ENCODE measurements at places on chromosomes 3 and 15. TPM values are rescaled to one million over a fixed set of nuclear protein-coding genes. Genes with fewer than 3 reads are reported as not detected.

GRCh38 chr3:58737644-58738043 lies 71.1 kb upstream of the FAM3D start:
- DNase-seq, result no peak

DNA sequence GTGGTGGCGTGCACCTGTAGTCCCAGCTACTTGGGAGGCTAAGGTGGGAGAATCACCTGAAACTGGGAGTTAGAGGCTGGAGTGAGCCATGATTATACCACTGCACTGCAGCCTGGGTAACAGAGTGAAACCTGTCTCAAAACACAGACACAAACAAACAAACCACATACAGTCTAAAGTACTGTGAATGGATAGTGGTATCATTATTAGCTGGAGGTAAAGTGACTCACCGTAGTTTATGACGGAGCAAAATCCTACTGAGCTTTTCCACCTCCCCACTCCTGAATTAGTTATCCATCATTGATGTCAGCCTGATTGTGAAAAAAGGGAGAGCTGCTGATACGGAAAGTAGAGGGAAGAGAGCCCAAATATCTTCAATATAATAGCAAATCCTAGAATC lies 3.2 kb upstream of the CNOT10 start:
- DNase-seq, result no peak

- no peak for DNase-seq
These were observed 5.9 kb downstream of the ATOSA start for GRCh38 chr15:52673312-52673711.

- no peak for DNase-seq
These were observed 112.2 kb upstream of the SLC4A7 start for GRCh38 chr3:27596334-27596841.

DNA sequence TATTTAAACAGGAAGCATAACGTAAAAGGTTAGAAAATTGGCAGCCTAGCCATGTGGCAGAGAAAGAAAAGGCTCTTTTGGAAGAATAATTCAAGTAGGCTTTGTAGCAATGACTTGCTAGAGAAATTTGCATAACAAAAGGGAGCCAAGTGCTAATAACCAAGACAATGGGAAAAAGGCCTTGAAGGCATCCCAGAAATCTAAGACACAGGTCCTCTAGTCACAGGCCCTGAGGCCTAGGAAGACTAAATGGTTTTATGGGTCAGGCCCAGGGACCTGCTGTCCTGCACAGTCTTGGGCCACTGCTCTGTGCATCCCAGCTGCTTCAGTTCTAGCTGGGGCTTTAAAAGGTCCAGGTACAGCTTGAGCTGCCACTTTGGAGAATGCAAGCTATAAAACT lies 78.5 kb downstream of the FGF7 start:
- DNase-seq, result no peak

GRCh38 chr15:88907111-88907510 lies 6.1 kb downstream of the MFGE8 start:
- DNase-seq, result no peak

- no peak for DNase-seq
These were observed 580 bp upstream of the RUBCN start for GRCh38 chr3:197737319-197737649.

DNA sequence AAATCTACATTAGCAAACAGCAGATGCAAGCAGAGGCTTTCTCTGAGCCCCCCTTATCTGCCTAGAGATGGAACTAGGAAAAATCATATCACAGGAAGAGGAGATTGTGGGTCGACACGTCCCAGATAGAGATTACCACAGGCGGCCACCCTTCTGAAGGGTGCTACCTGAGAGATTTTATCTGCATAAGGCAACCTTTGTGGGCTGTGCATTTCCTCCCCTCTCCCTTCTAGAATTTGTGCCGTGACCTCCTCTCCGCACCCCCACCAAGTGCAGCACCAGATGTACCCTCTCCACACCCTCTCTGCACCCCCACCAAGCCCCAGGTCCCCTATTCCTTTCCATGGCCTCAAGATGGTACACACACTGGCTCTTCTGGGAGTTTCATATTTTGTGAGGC lies 27.4 kb downstream of the METTL6 start:
- no peak for DNase-seq

- peak; percentile 96 for DNase-seq
These were observed 50.8 kb downstream of the GXYLT2 start for GRCh38 chr3:72938471-72939265.

DNA sequence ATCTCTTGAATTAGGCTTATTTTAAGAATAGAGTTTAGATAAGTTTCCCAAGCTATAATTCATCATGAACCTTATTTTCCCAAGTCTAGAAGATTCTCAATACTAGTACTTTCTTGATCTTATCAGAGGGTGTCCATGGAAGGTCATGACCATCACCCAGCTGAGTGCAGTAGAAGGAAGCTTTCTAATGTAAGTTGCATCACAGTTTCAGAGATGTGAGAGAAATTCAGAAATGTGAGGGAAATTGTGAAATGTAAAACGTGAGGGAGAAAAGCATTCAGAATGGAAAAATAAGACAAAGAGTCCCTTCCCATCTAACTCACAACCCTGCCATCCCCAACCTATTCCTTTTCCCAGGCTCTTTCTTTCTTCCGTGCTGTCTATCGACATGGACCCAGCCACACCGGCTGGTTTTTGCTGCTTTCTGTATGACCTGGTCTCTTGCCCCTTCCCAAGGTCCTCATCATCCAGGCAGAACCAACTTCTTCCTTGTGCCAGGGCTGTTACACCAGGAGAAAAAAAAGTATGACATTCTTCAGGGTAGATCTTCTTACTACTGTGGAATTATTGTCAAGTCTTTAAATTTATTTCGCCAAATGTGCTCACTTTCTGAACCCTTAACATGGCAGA lies 6.7 kb downstream of the CAPN3 start:
- no peak for DNase-seq

GRCh38 chr3:161332792-161333191 lies 38.5 kb downstream of the SPTSSB start:
- DNase-seq, result no peak

- no peak for DNase-seq
These were observed 23.8 kb downstream of the SEMA6D start for GRCh38 chr15:47741082-47741481.

DNA sequence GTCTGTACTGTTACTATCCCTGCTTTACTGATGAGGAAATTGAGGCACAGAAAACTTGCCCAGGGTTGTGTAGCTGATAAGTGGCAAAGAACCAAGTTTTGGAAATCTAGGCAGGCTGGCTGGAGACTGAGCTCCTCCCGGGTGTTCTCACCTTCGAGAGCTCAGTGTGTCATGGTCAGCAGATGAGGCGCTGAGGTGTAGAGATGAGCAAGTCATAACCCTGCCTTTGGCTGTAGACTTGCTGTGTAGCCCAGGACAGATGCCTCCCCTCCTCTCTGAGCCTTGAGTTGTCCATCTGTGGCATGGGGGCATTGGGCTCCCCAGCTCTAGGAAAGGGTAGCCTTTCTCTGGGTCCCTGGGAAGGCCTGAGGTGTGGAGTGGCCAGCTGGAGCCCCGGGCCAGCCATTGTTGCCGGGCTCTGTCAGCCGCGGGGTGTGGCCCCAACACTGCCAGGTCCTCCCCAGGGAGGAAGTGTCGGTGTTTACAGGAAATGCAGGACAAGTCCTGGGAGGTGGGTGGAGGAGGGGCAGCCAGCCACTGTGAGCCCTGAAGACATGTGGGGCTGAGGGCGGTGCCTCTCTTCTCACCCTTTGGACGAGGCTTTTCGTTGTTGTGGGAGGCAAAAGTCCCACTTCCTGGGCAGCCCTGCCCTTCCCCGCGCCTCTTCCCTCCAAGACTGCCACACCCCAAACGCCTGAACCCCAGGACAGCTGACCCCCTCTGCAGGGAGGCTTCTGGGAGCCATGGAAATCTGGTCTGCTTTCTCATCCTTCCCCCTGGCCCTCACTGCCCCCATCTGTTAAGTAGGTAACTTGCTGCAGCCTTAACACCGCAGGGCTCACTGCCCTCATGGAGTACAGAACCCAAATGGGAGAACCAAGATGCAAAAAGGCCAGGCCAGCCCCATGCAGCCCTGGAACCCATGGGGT lies 29.1 kb downstream of the FGD5 start:
- DNase-seq, result no peak

GRCh38 chr15:91871837-91872236 lies 18.3 kb downstream of the SLCO3A1 start:
- DNase-seq, result no peak

GRCh38 chr3:184815046-184815930 lies 3.3 kb downstream of the VPS8 start:
- DNase-seq, result peak; percentile 68

GRCh38 chr3:149151843-149152242 lies 22.4 kb downstream of the HPS3 start:
- no peak for DNase-seq

GRCh38 chr3:139928708-139929505 lies 6.1 kb upstream of the CLSTN2 start:
- no peak for DNase-seq

DNA sequence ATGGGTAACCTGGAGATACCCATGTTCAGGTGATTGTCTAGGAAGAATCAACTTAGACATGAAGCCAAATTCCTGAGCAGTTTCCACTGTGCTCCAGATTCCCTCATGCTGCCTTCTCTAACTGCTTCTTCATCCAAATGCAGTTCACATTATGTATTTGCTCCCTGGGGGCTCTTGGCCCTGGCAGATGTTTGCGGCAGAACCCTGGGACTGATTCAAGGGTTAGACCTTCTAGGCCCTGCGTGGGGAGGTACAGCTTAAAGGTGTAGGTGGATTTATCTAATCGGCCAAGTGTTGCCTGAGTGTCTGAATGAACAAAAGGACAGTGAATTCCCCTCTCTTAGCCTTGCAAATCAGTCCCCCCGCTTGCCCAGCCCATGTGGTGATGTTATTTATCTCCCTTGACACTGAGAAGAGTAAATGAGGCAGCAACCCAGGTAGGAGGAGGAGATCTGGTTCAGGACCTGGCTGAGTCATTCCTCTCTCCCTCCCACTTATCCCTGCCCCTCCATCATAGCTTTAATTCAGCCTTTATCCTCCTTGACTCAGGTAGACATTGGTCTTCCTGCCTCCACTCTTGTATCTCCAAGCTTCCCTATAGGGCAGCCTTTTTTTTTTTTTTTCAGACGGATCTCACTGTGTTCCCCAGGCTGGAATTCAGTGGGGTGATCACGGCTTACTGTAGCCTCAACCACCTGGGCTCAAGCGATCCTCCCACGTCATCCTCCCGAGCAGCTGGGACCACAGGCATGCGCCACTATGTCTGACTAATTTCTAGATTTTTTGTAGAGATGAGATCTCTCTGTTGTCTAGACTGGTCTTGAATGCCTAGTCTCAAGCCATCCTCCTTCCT lies 54.8 kb downstream of the MAGEF1 start:
- DNase-seq, result peak; percentile 13

DNA sequence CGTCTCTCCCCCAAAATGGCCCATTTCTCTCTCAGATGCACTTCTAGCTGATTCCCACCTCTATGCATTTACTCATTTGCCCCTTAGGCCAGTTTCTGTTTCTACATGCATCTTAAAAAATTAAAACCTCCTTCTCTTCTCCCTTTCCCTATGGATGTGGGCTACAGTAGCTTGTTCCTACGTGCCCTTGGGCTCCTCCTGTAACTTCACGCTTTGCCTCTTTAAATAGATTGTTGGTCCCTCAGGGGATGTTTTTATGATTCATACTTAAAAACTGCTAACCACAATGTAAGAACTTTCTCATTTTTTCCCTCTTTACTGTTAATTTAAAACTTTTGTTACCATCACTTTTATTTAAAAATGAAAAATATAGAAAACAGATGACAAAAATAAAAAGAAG lies 185.6 kb upstream of the MRPL3 start:
- DNase-seq, result no peak

DNA sequence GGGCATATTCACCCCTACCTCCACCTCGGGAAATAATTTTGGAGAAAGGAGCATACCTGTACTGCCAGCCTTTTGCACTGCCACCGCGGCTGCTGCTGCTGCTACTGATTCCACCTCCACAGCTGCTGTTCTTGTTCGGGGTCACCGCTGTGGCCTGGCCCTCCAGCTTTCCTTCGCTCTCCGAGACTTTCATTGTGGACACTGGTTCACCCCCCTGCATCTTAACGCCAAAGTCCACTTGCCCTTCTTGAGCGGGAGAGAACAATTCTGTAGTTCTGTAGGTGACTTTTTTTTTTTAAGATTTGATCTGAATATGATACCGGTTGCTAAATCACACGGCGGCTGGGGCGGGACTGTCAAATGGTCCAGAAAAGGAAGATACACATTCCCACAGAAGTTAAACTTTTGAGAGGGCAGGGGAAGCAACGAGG lies 701 bp downstream of the OSBPL11 start:
- no peak for DNase-seq

GRCh38 chr3:64321747-64322146 lies 96.5 kb upstream of the PRICKLE2 start:
- DNase-seq, result peak; percentile 48

- DNase-seq, result no peak
These were observed 832.0 kb downstream of the OTOL1 start for GRCh38 chr3:162328649-162329048.

GRCh38 chr3:106255870-106256248 lies 387.0 kb upstream of the CBLB start:
- DNase-seq, result no peak

- no peak for DNase-seq
These were observed 1030.4 kb upstream of the CADM2 start for GRCh38 chr3:83928391-83928790.

DNA sequence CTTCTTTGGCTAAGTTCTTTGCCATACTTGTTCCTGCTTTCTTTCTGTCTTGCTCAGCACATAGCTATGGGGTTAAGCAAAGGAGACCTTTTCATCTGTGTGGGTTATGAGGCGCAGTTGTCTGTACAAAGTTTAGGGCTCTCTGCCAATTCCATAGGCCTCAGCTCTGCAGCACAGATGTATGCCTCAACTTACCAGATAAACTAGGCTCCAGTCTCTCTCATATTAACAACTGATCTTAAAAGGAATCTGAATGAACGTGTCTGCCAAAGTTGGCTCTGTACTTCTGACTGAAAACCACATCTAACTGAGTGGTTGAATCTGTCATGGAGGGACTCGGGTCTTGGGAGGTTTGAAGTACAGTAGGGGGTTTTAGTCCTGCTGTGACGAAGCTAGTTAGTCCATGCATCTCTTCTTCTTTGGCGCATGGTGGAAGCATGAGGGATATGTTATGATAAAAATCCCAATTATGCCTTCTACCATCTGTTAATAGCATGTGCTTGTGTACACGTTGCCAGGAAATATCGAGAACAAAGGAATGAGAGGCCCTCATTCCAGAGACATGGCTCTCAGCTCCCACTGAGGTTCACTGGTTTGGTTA lies 114.6 kb upstream of the TSC22D2 start:
- peak; percentile 58 for DNase-seq

- no peak for DNase-seq
These were observed 59.4 kb downstream of the TMEM44 start for GRCh38 chr3:194573680-194574437.

GRCh38 chr15:73766598-73766997 lies 13.4 kb upstream of the INSYN1 start:
- no peak for DNase-seq

DNA sequence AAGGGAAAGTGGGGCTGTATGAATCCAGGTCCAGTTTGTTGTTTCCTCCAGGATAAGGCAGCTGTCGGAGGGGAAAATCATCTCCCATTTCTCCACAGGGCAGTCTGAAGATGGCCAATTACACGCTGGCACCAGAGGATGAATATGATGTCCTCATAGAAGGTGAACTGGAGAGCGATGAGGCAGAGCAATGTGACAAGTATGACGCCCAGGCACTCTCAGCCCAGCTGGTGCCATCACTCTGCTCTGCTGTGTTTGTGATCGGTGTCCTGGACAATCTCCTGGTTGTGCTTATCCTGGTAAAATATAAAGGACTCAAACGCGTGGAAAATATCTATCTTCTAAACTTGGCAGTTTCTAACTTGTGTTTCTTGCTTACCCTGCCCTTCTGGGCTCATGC lies 911 bp downstream of the CCRL2 start:
- no peak for DNase-seq

SEMA3G gene
- not detected for polyA plus RNA-seq

IL5RA gene
- polyA plus RNA-seq, result not detected

TRIM42 gene
- not detected for polyA plus RNA-seq

SRGAP3 gene
- polyA plus RNA-seq, result 0.61 TPM

NR1I2 gene
- not detected for polyA plus RNA-seq

FBXL22 gene
- polyA plus RNA-seq, result 1.3 TPM
